ENCODE measurements at places on chromosomes 5 and 9.

- no peak for DNase-seq
Measured at GRCh38 chr5:168853972-168854371, 274.8 kb upstream of the PANK3 start.

DNA sequence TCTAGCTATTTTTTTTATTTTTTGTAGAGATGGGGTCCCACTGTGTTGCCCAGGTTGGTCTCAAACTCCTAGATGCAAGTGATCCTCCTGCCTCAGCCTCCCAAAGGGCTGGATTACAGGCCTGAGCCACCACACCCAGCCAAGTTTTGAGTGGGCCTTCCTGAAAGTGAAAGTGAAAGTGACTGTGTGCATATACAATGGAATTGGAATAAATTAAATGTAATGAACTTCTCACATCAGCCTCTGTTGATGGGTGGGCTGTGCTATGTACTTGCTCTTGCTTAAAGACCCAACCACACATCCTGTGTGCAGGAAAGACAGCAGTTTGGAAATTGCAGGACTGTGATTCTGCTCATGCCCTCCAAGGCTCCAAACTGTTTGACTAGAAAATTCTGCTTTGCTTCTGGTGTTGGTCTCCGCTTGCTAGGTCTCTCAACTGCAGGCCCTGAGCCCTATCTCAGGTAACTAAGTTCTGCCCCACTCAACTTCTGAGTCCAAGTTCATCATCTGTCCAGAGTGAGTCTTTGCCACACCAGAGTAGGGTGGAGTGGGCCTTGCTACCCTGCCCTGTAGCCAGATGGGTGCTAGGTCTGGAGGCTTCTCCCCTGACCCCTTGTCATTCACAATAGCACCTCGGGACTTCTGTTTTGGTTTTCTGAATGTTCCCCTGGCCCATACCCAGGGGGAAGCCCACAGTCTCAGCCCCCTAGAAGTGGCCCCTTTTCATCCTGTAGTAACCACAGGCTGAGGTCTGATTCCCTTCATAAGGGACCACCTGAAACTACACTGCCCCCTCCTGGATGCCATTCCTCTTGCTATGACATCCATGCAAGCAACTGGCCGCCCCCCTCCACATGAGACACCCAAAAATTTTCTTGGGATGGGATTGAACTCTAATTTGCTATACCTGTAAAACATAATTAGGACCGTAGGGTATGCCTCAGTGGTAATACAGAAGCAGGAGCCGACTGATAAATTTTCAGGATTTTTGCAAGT, 36.5 kb upstream of the RAD23B start:
- no peak for DNase-seq

DNA sequence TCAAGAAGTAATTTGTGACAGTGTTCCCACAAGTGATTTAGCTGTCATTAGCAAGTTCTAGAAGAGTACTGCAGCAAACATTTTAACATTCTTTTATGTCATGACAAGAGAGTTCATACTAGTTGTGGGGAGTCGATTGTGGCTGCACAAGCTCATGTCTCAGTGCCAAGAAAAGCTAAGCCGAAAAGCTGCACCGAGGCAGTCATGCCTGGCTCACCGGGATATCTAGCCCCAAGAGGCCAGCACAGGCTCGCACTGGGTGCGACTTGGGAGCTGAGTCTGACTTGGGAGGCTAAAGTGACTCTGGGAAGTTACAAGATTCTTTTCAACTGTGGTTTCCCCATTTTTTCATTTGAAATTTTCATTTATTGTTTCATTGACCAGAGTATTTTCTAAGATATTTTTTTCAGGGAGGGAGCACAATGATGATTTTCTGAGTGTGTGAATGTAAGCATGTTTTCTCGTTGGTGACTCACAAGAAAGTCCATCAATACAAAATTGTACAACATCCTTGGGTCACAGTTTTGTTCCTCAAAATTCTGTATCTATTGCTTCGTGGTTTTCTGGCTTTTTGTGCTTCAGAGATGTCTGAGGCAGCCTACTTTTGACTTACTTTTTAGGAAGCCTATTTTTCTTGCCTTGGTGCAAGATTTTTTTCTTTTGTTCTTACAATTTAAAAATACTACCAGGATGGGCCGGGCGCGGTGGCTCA, 18.7 kb downstream of the CAST start:
- DNase-seq: no peak

DNA sequence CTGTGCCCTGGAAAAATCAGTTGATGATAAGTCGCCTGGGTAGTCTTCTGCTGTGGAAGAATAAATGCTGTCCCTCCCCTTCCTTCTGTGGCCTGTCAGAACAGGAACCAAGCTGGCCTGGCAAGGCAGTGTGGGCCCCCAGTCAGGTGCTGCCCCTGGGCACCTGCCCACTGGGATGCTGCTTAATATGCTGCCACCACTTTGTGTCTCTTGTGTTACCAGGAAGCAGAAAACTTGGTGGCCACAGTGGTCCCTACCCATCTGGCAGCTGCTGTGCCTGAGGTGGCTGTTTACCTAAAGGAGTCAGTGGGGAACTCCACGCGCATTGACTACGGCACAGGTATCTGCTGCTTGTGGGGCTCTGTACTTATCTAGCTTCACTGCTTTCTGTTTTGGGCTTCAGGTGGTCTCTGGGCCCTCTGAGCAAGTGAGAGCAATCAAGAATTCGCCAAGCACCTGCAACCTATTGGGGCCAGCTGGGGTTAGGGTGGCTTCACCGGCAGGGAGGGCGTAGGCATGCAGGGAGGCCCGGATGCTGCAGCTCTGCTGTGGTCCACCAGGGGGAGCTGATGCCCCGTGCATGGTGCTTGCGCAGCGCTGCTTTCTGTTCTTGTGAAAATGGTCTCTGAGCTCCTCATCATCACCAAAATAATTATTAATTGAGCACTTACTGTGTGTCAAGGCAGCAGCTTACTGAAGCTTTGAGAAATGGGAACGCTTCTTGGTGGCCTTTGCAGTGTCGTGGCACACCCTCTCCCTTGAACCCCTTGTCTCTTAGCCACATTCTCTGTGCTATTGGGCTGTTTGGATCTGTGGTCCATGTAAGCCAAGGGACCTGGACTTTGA, 20.3 kb downstream of the PTPA start:
- peak; percentile 69 for DNase-seq
